ENCODE measurements at places on chromosomes 4 and X. TPM values are rescaled to one million over a fixed set of nuclear protein-coding genes. Genes with fewer than 3 reads are reported as not detected.

- DNase-seq = no peak
These were observed 971.1 kb upstream of the HS3ST1 start for GRCh38 chr4:12399781-12400180.

GRCh38 chr4:973431-974397, at the start of gene DGKQ:
TSS of gene DGKQ (minus strand) at chr4:973569. CDS start at chr4:973482, 87 bp downstream.
- peak; percentile 96 for DNase-seq

DNA sequence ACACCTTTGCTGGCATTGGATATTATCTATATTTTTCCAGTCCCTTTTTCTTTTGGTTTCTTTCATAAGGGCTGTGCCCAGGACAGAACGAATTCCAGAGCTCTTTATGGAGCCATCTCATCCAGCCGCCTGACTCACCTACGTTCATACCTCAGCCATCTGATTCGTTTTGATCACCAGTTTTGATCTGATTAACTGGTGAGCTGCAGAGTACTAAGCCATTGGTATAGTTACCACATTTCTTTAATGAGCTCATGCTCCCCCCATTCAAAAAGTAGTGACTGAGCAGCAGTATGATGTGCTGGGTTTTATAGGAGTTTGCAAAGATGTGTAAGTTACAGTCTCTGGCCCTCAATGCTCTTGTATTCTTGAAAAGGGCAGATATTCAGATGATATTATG, 43.0 kb upstream of the CDKN2AIP start:
- DNase-seq = no peak

PRR32 gene
- total RNA-seq = 0.89 TPM

All from cardiac septum (tissue), 1 donor.